Activated naive CD8-positive, alpha-beta T cell treated with anti-CD3 and anti-CD28 coated beads, Interleukin-2, amount 50 U/mL, for 16 hours (primary cell): ENCODE measurements at places on chromosomes 1 and 21.

GRCh38 chr1:182715531-182715930, 31.1 kb upstream of the RGS8 start:
- DNase-seq, result no peak

- DNase-seq, result no peak
Measured at GRCh38 chr1:172977296-172978017, 73.3 kb downstream of the TNFSF18 start.

DNA sequence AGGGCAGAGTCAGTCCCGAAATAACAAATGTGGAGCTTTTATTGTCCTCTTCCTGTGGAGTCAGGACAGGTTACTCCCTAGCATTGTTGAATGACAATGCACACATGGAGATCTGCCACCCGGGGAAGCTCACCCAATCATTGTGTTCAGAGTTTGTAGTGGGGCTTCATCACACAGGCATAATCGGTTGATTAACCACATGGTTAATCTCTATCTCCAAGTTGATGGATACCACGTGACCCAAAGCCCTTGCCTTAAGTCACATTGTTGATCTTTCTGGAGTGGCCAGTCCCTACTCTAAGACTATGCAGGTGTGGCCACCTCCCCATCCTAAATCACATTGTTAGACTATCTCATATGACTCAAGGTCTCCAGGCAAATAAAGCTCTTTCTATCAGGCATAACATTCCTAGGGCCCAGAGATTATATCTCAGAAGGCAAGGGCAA, 2.6 kb upstream of the C1orf141 start:
- DNase-seq, result no peak

DNA sequence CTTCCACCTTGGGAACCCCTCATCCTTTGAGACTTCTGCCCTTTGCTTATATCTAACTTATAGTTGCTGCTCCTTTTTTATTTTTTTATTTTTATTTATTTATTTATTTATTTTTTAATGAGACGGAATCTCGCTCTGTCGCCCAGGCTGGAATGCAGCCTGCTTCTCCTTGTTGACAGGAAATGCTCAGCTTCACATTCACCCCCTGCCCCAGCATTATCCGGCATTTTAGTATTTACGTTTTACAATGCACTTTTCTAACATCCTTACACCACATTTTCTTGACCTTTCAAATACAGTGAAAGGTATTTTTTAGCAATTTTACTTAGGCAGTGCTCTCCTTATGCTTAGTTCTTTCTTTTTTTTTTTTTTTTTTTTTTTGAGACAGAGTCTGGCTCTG, 14.9 kb downstream of the CXADR start:
- DNase-seq, result no peak

- no peak for DNase-seq
Measured at GRCh38 chr1:86692641-86693040, 11.7 kb upstream of the SH3GLB1 start.

- no peak for DNase-seq
Measured at GRCh38 chr1:231094421-231094820, 54.4 kb upstream of the FAM89A start.

DNA sequence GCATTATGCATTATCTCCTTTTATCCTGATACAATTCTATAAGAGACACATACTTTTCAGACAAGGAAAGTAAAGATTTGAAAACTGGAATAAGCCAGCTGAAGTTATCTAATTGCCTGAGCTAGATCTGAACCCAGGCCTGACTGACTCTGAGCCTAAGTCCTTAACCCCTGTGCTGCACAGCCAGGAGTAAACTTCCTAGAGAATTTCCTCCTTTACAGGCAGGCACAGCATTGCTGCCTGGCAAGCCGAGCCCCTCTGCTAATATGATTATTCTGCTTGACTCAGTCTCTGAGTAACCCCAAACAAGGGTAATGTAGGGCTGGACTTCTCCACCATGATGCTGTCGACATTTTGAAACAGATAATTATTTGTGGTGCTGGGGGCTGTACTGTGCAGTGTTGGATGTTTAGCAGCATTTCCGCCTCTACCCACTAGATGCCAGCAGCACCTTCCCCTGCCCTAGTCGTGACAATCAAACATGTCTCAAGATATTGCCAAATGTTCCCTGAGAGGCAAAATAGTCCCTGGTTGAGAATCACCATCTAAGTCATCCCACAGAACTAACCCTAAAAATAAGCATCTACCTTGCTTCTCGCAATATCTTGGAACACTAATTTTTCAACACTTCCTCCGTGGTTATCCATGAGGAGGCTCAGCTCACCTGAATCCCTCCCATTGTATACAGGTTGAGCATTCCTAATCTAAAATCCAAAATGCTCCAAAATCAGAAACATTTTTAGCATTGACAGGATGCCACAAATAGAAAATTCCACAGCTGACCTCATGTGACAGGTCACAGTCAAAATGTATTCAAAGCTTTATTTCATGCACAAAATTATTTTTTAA, 18.5 kb downstream of the CAMK1G start:
- DNase-seq, result no peak

DNA sequence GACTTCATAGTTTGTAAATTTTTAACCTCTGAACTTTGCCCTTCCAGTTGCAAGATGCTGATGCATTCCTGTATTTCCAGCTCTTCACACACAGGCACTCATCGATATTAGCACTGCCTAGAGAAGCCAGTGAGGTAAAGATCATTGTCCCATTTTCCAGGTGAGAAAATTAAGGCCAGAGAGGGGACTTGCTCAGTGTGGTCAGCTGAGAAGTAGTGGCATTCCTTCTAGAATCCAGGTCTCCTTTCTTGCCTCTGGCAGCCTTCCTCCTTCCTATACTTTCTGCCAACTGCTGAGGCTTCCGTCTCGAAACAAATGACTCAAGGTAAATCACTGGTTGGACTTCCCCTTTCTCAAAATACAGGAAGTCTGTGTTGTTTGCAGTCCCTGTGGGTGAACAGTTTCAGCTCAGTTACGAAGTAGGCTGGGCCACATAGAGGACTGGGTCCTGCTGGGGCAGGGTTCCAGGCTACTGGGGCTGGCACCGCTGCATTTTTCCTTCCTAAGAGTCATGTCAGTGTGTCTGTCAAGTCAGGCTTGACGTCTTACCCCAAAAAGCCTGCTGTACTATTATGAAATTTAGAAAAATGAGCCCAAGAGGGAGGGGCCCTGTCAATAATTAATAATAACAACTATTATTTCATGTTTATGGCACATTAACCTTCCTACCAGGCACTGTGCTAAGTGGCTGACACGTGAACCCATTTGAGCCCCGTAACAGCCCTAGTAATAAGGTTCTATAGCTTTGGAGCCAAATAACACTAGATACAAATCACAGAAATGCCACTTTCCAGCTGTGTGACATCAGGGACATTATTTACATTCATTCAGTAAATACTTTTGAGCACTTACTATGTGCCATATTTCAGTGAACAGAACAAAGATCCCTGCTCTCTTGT, 16.6 kb upstream of the RNF19B start:
- DNase-seq, result peak; percentile 21

- DNase-seq, result no peak
Measured at GRCh38 chr1:84434081-84434769, 35.9 kb downstream of the DNASE2B start.
